ENCODE measurements at places on chromosomes 7 and 10. TPM values are rescaled to one million over a fixed set of nuclear protein-coding genes. Genes with fewer than 3 reads are reported as not detected.
A peak's percentile ranks its signal among the peaks of the same experiment; 100 is the strongest.

GRCh38 chr10:72014197-72014596, 50.0 kb downstream of the CHST3 start:
- no peak for DNase-seq

- DNase-seq, result peak; percentile 6
Observed at GRCh38 chr10:55091691-55092328, 290.8 kb upstream of the PCDH15 start.

DNA sequence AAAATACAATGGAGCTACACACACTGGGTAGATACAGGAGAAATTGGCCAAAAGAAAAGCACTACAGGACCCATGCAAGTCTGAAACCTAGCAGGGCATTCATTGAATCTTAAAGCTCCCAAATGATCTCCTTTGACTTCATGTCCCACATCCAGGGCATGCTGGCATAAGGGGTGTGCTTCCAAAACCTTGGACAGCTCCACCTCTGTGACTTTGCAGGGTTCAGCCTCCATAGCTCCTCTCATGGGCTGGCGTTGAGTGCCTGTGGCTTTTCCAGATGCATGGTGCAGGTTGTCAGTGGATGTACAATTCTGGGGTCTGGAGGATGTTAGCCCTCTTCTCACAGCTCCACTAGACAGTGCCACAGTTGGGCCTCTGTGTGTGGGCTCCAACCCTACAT, 626.3 kb upstream of the POT1 start:
- no peak for DNase-seq

GRCh38 chr7:142352543-142352942, 94.7 kb upstream of the PRSS58 start:
- DNase-seq, result no peak

- no peak for DNase-seq
Observed at GRCh38 chr10:66680886-66681285, 244.9 kb upstream of the LRRTM3 start.

- DNase-seq, result no peak
Observed at GRCh38 chr7:1439373-1440363, 19.6 kb downstream of the MICALL2 start.

The ZMIZ2 gene
- polyA plus RNA-seq, result 17.8 TPM

The SPDYE16 gene
- 0.10 TPM for polyA plus RNA-seq
